Fibroblast of skin of back (primary cell): ENCODE measurements at places on chromosomes 1 and 21.

GRCh38 chr1:63758791-63759190, 15.0 kb upstream of the ROR1 start:
- no peak for DNase-seq

GRCh38 chr1:33986390-33987095, 122.7 kb downstream of the HMGB4 start:
- DNase-seq: peak; percentile 79

DNA sequence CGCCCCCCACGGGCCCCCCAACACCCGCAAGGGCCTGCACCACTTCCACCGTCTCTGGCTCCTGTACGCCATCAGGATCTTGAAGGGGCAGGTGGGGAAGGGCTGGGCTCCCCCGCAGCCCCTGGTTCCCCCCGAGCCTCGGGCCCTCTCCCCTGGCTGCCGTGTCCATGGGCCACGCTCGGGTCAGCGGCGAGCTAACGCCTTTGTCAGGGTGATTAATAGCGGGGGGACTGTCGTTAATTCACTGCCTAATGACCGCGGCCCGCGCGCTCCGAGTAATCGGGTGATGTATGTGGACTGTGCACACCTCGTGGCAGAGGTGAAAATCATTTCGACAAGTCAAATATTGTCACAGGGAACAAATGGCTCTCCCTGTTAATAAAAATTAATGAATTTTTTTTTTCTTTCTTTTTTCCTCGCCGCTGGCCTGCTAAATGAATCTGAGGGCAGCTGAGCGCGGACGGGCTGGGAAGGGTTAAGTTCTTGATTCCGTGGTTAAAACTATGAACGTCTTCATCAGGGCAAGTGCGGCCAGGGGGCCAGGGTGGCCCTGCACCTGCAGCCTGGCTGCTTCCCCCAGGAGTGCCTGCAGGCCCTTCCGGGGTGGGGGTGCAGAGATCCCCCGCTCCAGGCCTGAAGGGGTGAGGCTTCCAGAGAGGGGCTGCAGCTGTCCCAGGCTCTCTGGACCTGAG, 100.8 kb downstream of the PRDM16 start:
- no peak for DNase-seq

DNA sequence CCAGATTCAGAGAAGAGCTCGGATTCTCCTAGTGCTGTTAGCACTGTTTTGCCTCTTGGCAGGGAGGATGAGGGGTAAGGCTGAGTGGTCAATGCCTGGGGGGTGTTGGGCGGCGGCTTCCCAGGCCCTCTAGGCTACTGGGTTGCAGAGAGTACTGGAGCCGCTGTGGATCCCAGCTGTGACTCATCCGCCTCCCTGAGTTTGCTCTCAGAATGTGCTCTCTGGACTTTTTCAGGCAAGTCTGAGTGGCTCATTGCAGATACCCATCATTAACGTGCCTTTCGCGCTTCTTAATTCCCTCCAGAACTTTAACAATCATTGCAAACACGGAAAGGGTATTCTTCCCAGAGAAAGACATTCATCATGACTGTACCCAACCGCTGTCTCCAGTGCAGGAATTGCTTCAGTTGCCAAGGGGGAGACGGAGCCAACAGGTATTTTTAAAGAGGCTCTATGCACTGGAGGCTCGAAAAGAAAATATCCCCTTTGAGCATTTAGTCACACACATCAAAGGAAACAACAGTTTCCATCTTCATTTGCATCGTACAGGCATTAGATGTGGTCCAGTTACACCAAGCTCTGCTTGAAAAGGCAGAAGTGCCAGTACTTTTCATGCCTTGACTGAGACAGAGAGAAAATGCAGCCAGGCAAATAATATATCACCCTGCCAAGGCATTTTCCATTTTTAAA, 14.4 kb upstream of the CAMTA1 start:
- peak; percentile 71 for DNase-seq

GRCh38 chr21:38243732-38244406, 12.9 kb upstream of the KCNJ15 start:
- no peak for DNase-seq

GRCh38 chr1:225201447-225201846, 226.4 kb downstream of the LBR start:
- no peak for DNase-seq

DNA sequence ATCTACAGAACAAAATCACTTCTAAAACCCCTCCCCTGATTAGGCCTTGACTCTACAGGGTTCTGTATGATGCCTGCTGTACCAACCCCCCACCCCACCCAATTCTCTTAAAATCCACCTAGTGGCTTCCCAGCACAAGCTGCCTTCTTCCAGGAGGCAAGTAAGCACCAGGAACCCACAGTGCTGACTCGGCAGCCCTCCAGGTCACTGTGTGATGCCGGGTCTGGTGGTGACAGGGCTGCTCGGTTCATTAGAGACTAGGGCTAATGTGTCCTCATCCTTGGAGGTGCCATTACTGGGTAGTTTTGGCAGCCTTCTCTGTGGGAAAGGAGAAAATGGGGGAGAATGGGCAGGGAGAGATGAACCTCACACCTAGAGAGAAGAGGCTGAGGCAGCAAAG, 363.5 kb downstream of the PTPRU start:
- DNase-seq: no peak

DNA sequence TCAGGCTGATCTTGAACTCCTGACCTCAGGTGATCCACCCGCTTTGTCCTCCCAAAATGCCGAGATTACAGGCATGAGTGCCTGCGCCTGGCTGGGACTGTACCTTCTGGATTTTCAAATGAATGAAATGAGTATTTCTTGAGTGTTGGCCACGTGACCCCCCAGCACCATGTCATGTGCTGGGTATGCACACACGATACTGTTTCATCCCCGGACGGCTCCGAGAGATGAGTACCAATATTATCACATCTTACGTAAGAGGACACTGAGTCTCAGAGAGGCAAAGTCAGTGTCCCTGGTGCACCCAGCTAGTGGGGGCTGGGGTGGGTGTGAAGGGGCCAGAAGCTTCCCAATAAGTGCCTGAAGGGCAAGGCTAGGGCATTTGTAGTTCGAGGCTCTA, 780 bp upstream of the CROCC start:
- no peak for DNase-seq

DNA sequence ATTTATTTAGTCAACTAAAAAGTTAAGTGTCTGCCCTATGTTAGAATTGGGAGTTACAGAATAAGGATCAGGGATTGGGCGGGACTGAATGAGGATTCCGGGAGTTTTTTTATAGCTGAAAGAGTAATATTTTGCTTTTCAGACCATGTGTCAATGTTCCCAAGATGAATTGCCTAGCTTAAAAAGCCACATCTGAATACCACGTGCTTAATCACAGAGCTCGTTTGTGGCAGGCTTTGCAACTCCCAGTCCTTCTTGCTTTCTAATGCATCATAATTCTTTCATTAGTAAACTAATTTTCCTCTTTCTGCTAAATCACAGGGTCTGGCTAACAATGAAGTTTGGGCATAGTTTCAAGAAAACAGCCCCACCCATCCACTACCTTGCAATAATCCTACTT, 4.2 kb upstream of the BCL10 start:
- no peak for DNase-seq

GRCh38 chr1:214005708-214006107, 17.9 kb downstream of the PROX1 start:
- DNase-seq: no peak

GRCh38 chr1:169860750-169861149, 32.9 kb downstream of the SCYL3 start:
- no peak for DNase-seq

DNA sequence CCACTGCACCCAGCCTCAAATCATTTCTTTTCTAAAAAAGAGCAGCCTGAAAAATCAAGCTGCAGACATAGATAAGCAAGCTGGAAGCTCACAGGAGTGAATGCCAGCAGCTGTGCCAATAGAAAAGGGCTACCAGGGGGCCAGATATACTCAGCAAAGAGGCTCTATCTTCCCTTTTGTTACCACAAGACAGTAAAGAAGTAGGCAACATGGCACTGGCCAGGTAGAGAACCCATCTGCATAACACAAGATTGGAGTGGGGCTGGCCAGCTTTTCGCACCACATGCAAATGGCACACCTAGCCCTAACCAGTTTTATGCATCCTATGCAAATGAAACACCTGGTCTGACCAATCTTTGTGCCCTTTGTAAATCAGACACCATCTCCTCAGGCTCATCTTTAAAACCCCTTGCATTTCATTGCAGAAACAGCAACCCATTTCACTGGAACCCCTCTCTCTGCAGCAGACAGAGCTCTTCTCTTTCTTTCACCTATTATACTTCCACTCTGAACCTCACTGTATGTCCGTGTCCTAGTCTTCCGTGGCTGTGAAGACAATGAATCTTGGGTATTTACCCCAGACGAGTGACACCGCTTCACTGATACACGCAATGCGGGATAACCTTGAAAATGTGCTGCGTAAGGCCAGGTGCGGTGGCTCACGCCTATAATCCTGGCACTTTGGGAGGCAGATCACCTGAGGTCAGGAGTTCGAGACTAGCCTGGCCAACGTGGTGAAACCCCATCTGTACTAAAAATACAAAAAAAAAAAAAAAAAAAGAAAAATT, 15.1 kb downstream of the CASP9 start:
- DNase-seq: no peak

DNA sequence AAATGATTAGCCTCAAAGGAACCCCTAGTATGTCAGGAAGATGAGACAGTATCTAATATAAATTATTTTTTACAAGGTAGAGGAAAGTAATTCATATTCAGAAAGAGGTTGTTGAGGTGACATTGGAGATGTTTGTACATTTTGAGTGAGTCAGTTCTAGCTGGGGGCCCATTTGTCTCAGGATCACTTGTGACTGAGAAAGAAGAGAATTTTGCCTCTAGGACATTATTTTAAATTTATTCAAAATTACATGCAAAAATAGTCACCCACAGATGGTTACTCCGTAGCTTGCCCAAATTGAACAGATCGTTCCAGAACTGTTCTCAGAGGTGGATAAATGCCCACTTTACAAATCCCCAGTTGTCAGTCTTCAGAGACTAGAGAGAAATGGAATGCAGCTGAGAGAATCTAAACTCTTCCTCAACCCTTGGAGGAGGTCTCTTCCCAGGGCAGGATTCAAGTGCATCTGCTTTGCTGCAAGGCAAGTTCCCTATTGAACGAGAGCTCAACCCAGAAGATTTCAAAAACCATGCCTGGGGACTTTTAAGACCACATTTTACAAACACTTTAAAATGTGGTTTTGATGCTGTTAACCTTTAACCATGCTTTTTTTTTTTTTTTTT, 987.8 kb upstream of the ADAMTS5 start:
- DNase-seq: no peak

DNA sequence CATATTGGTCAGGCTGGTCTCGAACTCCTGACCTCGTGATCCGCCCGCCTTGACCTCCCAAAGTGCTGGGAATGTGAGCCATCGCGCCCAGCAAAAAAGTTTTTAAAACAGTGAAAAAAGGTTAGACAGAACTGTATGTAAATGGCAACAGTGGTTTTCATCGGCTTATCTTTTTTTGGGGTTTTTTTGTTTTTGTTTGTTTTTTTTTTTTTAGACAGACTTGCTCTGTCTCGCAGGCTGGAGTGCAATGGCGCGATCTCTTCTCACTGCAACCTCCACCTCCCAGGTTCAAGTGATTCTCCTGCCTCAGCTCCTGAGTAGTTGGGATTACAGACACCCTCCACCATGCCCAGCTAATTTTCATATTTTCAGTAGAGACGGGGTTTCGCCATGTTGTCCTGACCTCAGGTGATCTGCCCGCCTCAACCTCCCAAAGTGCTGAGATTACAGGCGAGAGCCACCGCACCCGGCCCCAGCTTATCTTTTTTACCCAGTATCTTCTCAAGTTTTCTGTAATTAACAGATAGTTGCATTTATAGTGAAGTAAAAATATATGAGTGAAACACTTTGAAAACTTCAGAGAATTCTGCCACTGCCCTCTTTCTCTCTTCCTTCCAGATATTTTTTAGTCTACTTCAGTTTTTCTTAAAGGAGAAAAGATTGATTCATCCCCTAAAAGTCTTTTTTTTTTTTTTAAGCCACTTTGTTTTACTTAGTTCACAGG, 13.1 kb downstream of the TIMM17A start:
- no peak for DNase-seq

DNA sequence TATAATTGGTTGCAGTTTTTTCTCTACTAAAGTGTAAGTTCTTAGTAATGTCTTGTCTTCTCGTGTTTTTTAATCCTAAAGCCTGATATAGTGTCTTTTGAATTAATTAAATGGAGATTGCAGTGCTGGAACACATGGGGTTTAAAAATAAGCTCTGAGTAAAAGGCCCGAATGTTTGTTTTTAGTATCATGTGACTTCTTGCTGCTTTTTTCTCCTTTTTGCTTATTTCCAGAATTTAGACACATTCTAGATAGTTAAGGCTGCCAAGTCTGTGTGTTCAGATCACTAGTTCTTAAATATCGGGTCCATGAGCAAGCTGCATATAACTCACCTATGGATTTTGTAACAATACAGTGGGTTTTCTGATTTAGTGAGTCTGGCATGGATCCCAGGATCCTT, 27.5 kb downstream of the KCTD3 start:
- DNase-seq: no peak

DNA sequence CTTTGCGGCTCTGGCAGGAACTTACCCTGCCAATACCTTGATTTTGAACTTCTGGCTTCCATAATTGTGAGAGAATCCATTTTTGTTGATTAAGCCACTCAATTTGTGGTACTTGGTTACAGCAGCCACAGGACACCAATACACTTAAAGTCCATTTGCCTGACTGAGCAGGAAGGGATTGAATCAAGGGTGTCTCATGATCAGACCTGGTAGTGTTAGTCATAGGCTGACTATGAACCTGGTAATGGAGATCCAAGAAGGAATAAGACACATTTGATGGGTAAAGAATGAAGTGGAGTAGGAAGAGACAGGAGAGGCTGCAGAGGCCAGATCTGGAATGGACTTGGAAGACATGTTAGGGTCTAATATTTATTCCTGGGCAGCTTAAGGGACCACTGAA, 31.2 kb upstream of the MAP1LC3C start:
- no peak for DNase-seq

- DNase-seq: peak; percentile 12
These were observed 101.6 kb downstream of the BRINP3 start for GRCh38 chr1:190376044-190376443.

GRCh38 chr1:110223581-110223980, 13.5 kb downstream of the KCNC4 start:
- no peak for DNase-seq

DNA sequence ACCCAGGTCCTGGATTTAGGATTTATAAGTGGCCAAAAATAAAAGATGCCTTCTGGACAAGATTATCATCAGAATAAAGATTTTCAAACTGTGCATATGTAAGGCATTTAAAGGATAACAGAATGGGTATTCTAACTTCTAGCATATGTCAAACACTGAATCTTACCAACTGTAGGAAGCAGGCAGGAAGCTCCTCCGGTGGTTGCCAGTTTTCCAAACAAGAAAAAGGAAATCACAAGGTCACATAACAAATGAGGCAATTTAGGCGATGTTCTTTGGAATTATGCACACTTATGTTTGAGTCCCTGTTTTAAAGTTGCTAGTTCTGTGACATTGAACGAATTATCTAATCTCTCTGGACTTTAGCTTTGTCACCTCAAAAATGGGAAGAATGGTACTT, 48.9 kb downstream of the ATP6V1G3 start:
- peak; percentile 38 for DNase-seq

DNA sequence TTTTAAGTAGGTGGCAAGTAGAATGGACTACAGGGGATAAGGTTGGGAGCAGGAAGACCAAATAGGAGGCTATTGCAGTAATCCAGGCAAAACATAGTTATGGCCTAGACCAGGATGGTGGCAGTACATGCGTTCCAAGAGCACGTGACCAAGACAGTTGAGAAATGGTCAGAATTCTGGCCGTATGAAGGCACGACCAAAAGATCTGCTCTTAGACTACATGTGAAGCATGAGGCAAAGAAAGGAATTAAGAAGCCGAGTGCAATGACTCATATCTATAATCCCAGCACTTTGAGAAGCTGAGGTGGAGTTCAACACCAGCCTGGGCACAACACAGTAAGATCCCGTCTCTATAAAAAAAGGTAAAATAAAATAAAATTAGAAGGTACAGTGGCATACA, 71.3 kb downstream of the LUZP1 start:
- DNase-seq: peak; percentile 22
